Activated CD8-positive, alpha-beta memory T cell treated with anti-CD3 and anti-CD28 coated beads, Interleukin-2, amount 50 U/mL, for 4 hours (primary cell): ENCODE measurements at places on chromosomes 6 and 20.

GRCh38 chr6:105251689-105252088 is 71.9 kb upstream of the POPDC3 start:
- no peak for DNase-seq

GRCh38 chr6:8435845-8436168 is 462 bp upstream of the SLC35B3 start:
- no peak for DNase-seq

- DNase-seq: no peak
Measured at GRCh38 chr6:3077430-3077829, 9.1 kb downstream of the RIPK1 start.

DNA sequence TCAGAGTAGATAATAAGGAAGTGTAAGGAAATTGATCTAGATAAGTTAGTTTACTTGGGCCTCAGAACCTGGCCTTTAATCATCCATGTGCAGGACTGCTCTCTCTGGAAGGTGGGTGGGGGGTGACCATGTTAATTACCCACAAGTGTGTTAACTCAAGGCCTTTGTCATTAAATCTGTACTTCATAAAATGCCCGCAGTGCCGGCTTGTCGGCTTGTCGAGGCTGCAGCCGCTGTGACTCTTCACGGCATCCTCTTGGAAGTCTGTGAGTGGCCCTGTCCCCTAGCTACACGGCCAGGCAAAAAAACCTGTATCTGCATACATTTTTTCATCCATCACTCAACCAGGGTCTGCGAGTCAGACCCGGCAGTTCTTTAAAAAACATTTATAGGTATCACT is 70.9 kb upstream of the ASCC3 start:
- DNase-seq: no peak

DNA sequence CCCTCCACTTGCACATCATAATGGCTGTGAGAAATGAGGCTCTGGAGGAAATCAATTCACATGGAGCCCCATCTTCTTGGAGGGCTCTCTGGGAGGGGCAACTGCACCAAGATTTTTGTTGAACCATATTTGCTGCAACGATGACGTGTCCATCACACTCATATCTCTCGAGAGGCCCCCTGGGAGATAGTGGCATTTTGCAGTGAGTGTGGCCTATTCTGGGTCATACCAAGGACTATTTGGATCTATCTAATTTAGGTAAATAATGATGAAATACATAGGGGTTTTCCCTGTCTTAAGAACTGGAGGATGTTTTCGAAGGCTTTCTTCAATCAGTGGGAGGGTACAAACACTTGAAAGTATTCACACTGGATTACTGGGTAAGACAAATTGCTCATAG is 31.6 kb downstream of the CNR1 start:
- no peak for DNase-seq

DNA sequence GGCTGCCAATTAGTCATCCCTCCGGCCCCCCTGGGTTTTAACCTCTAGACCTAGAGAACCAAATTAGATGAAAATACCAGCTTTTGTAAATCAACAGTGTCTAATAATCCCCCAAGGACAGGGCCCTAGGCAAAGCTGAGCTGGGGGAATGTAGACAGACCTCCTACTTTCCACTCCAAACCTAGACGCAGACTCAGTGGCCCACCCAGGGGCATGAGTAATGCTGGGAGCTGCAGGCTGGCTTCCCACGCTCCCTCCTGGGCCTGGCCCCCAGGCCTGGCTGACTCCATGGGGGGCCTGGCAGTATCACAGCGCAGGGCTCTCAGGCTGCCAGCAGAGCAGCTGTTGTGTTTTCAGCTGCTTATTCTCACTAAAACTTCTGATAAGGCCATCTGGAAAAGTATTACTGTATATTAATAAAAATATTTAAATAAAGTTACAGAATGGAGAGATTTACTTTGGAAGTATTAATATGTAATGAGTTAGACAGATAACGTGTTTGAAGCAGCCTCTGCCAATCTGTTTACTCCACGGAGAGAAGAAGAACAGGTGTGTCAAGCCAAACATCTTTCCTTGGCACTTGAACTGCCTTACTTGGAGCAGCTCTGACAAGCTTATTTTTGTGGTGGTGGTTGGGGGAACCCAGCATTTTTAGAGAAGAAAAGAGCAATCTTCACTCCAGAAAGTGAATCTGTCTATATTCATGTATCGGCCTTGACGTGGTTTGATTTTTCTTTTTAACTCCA is 144.0 kb upstream of the AGPAT4 start:
- DNase-seq: no peak

- no peak for DNase-seq
Measured at GRCh38 chr6:93418033-93418407, 1.3 kb downstream of the EPHA7 start.

GRCh38 chr20:52054123-52054522 is 137.5 kb downstream of the ZFP64 start:
- DNase-seq: peak; percentile 17
